CD4-positive, alpha-beta T cell (primary cell): ENCODE measurements at places on chromosomes 4 and X.

DNA sequence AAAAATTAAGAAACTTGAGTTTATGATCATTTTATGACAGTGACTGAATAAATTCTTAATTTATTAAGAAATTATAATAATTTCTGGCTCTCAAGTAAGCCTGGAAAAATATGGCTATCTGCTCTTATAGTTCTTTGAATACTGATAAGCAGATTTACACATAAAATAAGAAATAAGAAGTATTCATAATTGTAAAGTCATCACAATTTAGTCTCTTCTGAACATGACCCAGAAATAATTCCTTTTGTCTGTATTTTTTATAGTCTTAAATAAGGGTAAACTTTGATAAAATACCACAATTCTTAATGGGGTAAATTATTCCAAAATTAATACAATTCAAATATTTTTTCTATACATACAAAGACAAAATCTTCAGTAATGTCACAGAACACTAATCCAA is 72.7 kb downstream of the ANKRD17 start:
- no peak for DNase-seq

GRCh38 chr4:30724247-30724646 is 4.1 kb downstream of the PCDH7 start:
- no peak for DNase-seq

GRCh38 chr4:14339715-14340114 is 662.6 kb upstream of the CPEB2 start:
- no peak for DNase-seq

DNA sequence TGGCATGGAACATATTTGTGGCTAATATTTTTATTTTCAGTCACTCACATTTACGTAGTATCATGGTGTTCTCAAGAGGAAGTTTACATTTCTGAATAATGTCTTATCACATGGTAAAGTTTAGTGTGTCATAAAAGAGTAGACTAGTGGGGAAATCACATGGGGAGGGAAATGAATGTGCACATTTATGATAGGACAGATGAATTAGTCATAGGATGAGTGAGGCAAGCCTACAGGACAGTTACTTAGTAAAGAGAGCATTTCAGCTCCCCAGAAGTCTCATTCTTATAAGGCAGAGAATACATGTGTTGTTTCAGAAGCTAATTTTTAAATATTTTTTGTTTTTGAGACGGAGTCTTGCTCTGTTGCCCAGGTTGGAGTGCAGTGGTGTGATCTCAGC is 6.2 kb downstream of the GK start:
- no peak for DNase-seq

DNA sequence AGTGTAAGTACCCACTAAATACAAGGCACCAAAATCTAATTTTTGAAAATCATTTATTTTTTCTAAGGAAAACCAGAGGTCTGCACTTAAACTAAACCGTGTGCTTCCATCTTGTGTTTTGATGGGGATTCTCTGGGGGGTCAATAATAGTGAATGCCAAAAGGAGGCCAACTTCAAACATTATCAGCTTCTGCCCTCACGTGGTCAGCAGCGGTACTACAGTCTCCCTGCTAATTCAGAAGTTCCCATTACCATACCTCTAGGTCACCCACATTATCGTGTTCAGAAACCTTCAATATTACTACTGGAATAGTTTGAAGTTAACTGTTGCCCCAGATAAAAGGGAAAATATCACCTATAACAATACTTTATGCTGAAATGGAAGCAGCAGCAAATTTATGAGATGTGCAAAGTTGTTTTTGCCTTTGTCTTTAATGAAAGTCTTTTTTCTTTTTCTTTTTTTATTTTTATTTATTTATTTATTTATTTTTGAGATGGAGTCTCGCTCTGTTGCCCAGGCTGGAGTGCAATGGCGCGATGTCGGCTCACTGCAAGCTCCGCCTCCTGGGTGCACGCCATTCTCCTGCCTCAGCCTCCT is 17.3 kb downstream of the CTPS2 start:
- DNase-seq: peak; percentile 43

DNA sequence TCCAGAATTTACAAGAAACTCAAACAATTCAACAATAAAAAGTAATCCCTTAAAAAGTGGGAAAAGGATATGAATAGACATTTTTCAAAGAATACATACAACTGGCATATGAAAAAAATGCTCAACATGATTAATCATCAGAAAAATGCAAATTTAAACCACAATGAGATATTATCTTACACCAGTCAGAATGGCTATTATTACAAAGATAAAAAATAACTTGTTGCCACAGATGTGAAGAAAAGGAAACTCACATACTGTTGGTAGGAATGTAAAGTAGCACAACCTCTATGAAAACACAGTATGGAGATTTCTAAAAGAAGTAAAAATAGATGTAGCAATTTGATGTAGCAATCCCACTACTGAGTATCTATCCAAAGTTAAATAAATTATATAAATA is 65.1 kb upstream of the DIAPH2 start:
- DNase-seq: no peak

DNA sequence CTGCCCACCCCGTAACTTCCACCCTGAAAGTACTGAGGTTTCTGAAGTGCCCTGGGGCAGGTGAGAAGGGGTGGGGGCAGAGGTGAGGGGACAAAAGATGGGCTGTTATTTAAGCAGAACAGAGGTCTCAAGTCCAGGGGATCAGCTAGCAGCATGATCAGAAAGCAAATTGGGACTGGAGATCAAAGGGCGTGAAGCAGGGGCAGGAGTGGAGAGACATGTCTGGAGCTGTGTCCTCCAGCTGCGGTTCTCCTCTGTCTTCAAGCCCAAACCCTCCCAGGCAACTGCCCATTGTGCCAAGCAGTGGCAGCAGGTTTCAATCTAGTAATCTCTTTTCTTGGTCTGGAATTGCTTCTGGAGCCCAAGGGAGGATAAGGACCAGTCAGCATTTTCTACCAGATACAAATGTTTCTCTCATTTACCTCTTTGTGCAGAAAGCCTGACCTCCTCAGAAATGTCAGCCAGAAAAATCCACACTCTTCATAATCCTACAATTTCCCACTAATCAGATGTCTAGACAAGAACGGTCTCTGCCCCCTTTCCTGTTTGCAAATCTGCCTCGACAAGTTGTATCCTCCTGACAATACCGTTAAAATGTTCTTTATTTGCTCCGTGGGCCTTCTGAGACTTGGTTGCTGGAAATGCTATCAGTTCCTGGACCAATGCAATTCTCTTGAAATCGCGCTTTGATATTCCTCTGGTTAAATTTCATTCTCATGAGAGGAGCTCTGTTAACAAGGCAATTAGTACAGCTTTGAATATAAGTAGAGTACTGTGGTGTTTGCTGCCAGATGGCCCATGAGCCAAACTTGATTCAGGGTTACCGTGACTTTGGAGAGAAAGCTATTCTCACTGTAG is 23.2 kb upstream of the RASL11B start:
- DNase-seq: no peak

- no peak for DNase-seq
Observed at GRCh38 chr4:133839326-133839725, 362.3 kb downstream of the PABPC4L start.

DNA sequence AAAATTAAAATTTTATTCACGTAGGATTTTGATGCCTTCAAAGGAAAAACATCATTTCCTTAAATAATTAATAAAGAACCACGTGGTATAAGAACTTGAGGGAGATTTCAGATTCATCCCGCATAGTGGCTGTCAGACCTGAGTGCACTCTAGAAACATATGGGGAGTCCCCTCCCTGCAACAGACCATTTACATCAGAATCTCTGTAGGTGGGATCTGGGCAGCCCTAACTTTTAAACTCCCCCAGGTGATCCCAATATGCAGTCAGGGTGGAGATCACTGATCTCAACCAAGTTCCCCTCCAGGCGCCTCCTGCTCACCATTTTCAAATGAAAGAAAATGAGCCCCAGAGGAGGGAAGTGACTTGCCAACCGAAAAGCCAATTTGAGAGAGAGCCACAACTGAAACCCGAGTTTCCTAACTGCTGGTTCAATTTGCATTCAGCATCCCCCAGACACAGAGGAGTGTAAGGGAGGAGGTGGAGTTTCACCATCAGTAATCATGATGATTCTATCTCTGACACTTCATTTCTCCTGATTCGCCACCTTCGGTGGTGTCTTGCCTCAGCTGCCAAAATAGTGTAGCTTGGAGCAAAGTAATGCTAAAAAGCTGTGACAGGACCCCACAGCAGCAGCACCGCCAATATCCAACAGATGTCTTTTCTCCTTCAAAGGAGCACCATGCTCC is 11.4 kb downstream of the RNF150 start:
- DNase-seq: no peak

DNA sequence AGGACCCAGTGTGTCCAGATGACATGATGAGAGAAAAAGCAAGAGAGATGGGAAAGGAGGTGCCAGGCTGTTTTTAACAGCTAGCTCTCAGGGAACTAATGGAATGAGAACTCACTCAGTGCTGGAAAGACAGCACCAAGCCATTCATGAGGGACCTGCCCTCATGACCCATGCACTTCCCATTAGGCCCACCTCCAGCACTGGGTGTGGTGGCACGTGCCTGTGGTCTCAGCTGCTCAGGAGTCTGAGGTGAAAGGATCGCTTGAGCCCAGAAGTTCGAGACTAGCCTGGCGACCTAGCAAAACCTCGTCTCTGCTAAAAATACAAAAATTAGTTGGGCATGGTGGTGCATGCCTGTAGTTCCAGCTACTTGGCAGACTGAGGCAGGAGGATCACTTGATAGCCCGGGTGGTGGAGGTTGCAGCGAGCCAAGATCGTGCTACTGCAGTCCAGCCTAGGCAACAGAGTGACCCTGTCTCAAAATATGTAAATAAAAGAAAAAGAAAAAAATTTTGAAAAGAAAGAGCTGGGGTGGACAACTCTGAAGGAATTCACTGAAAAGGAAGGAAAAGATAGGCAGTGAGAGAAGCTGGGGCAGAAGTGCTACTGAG is 50.9 kb downstream of the FAM193A start:
- no peak for DNase-seq

DNA sequence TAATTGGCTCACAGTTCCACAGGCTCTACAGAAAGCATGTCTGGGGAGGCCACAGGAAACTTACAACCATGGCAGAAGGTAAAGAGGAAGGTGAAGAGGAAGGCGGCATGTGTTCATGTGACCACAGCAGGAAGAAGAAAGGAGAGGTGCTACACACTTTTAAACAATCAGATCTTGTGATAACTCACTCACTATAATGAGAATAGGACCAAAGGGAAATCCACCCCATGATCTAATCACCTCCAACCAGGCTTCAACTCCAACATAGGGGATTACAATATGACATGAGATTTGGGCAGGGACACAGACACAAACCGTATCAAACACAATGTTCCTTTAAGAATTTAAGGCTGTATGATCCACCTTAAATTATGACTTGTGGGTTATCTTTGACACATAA is 10.5 kb upstream of the PGM2 start:
- DNase-seq: peak; percentile 68

- no peak for DNase-seq
Observed at GRCh38 chrX:107894038-107894437, 68.4 kb downstream of the MID2 start.

GRCh38 chrX:107153005-107153404 is 34.4 kb upstream of the RBM41 start:
- DNase-seq: no peak

- DNase-seq: peak; percentile 19
Observed at GRCh38 chr4:158538911-158539310, 17.2 kb downstream of the RXFP1 start.

DNA sequence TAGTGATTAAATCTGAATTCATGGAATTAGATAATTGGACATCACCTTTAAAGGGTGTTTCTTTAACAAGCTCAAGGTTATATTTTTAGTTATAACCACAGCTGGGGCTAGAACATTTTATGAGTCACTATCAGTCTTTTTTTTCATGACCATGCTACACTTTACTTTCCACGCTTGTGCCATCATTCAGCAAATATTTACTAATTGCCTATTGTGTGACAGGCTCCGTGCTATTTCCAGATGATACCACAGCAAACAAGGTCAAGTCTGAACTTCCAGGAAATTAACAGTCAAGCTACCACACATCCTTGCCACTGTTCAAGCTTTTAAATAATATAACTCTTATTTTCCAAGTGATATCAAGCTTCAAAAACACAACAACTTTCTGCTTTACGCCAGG is 16.5 kb downstream of the SPANXN3 start:
- no peak for DNase-seq

DNA sequence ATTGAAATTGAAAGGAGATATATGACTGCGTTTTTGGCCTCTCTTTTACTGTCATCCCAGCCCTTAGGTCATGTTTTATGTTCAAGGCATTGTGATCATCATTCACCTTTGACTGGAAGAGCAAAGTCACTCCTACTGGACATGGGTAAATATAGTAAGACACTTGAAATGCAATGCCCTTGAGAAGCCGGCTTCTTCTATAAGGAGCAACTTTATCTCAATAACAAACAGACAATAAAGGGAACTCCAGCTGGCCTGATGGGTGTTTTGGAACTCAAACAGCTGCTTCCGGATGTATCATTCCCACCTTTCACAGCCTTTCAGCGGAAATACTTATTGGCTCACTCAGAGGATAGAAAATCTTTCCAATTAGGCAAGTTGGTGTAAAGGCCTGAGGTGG is 65.1 kb upstream of the C4orf54 start:
- DNase-seq: no peak

DNA sequence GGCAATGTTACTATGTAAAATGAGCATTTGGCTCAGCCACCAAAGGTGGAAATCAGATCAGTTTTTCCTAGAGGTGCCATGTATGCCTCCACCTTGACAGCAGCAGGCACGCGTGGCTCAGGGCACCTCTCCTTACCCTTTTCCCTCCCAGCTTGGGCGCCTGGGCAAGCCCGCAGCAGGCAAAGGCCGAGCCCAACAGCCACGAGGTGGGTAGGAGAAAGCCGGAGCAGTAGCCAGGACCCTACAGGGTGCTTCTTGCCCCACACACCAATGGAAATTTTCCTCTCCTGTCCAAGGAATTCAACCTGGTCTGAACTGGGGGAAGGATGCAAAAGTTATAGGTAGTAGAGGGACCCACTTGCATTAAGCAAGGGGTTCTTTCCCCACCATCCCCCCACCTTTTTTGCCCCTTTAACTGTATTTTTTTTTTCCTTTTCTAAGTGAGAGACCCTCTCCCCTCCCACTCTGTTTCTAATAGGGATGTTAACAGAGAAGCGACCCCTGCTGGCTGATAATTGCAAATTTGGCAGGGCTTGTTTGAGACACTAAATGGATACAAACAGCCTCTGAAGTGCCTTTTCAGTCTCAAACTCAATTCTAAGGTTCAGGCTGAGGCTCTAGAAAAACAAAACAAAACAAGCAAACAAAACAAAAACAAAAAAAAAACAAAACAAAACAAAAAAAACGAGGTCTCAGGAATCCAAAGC is 895.1 kb downstream of the PCDH18 start:
- DNase-seq: no peak

- DNase-seq: no peak
Observed at GRCh38 chrX:84475101-84475500, 27.2 kb downstream of the HDX start.

- DNase-seq: no peak
Observed at GRCh38 chr4:8285976-8286718, 16.6 kb downstream of the HTRA3 start.

DNA sequence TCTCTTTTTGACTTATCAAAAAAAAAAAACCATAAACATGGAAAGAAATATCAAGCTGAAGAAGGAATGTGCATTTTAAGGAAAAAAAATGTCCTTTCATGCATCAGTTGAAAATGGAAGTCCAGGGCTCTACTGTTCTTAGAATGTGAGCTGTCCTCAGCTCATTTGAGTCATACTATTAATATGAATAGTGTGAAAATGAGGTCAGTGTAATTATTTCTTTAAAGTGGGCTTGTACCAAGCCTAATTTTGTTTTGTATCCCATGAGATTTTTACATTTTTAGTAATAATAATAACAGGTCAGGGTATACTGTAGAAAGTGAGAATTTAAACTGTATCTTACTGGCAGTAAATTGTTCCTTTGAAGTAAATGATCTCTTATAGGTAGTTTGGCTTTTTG is 148.5 kb downstream of the NAA11 start:
- DNase-seq: no peak

GRCh38 chrX:72470117-72470516 is 102.5 kb downstream of the HDAC8 start:
- no peak for DNase-seq
